ENCODE measurements at places on chromosomes 16 and 17. TPM values are rescaled to one million over a fixed set of nuclear protein-coding genes. Genes with fewer than 3 reads are reported as not detected.

DNA sequence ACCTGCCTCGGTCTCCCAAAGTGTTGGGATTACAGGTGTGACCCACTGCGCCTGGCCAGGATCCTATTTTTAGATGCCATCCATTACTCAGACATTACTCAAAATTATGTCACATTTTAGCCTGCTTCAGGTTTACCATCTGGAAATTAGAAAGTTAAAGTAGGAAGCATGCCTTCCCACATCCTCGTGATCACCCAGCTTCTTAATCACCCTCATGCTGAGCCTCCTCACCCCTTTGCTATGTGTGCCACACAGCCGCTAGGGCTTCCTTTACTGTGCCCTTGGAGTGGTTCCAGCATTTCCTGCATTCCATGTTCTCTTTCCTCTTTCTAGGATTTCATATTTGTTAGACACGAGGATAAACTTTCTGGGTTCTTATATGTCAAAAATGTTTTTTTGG, 9.3 kb downstream of the ADORA2B start:
- H3K27ac ChIP-seq: no peak overlapping the region
- no peaks in the 10 kb centered on the region for H3K36me3 ChIP-seq
- H3K27me3 ChIP-seq: no peaks in the 10 kb centered on the region
- DNase-seq: no peak

DNA sequence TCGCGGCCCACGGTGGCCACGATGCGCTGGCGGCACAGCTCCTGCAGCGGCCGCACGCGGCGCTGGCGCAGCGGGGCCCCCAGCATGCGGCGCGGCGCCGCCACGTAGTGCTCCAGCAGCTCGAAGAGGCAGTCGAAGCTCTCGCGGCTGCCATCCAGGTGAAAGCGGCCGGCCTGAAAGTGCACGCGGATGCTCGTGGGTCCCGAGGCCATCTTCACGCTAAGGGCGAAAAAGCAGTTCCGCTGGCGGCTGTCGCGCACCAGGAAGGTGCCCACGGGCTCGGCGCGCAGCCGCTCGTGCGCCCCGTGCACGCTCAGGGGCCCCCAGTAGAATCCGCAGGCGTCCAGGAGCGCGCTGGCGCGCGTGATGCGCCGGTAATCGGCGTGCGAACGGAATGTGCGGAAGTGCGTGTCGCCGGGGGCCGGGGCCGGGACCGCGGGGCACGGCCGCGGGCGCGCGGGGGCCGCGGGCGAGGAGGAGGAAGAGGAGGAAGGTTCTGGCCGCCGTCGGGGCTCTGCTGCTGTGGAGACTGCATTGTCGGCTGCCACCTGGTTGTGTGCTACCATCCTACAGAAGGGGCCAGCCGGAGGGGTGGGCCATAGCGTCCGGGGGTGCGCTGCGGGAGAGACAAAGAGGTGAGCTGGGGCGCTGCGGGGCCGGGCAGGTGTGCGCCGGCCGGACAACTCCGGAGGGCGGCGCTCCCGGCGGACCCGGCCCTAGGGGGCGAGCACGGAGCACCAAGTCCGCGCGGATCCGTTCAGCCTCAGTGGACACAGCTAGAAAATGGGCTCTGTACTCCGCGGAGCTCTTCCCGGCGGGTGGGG, 879 bp downstream of the SOCS1 start:
- DNase-seq: peak; percentile 47
- no peaks in the 10 kb centered on the region for H3K36me3 ChIP-seq
- no peaks in the 10 kb centered on the region for H3K27me3 ChIP-seq
- peaks cover 62% of the 10 kb centered on the region for H3K4me1 ChIP-seq

DNA sequence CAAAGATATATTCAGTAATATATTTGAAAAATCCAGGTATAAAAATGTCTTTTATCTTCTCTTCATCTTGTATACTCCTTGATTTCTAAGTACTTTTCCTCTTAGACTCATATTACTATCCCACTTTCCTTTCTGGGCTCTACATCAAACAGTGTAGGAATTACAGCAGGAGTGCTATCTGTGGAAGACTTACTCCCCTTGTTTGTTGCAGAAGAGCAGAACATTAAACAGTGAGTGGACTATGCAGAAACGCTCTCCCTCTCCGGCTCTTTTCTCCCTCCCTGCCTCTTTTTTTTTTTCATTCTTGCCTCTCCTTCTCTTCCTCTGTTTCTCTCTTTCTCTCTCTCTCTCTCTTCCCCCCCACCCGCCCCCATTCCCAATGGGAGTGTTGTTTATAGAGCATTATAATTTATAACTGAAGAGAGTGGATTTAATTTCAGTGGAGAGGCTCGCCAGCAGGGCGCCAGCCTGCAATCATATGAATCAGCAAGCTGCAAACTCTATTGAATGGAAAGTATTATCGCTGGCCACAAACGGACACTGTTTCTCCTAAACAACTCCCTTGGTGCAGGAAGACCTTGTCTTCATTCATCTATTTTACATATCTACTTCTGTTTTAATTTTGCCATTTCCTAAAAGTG, 242.3 kb upstream of the TBX2 start:
- no peaks in the 10 kb centered on the region for H3K27me3 ChIP-seq
- no peak for DNase-seq
- H3K27ac ChIP-seq: no peak overlapping the region
- no peak overlapping the region for H3K4me3 ChIP-seq
- H3K36me3 ChIP-seq: no peaks in the 10 kb centered on the region

The SGSM2 gene
- total RNA-seq: 39.8 TPM

- no peak overlapping the region for H3K4me3 ChIP-seq
- H3K36me3 ChIP-seq: peaks cover 2% of the 10 kb centered on the region
- no peak for DNase-seq
- H3K4me1 ChIP-seq: peaks cover 10% of the 10 kb centered on the region
- H3K27me3 ChIP-seq: no peaks in the 10 kb centered on the region
These were observed 2.7 kb upstream of the AMFR start for GRCh38 chr16:56428091-56428490.

DNA sequence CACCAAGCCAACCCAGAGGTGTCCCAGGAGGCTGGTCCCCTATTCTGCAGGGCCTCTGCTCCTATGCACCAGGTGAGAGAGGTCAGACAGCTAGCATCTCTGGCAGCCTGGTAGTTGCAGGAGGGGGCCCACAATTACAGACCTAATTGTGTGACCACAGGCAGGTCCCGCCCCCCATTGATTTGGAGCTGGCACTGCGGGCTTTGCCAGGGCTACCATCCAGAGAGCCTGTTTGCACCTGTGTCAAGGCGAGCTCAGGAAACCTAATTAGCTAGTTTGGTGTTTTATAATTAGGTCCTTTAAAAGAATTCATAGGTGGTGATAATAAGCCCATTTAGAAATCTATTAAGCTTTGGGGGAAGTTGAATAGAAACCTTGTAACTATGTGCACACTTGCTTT, 90.2 kb downstream of the MRM1 start:
- no peak overlapping the region for H3K4me3 ChIP-seq
- no peaks in the 10 kb centered on the region for H3K4me1 ChIP-seq
- no peak overlapping the region for H3K27ac ChIP-seq

GRCh38 chr17:8628609-8629169, 1.8 kb downstream of the MYH10 start:
- H3K4me3 ChIP-seq: no peak overlapping the region
- no peak for DNase-seq
- H3K27ac ChIP-seq: no peak overlapping the region

The PMP22 gene
- total RNA-seq: 0.60 TPM

The CUEDC1 gene
- total RNA-seq: 0.33 TPM

- peak overlapping the region; percentile 86 for H3K27ac ChIP-seq
- peak overlapping the region; percentile 78 for H3K4me3 ChIP-seq
- H3K27me3 ChIP-seq: no peaks in the 10 kb centered on the region
- DNase-seq: peak; percentile 90
These were observed 23.0 kb upstream of the EIF1 start for GRCh38 chr17:41665566-41666236.

The BCL6B gene
- total RNA-seq: 0.24 TPM

The GUCY2D gene
- not detected for total RNA-seq

GRCh38 chr17:68820825-68821481, 134.2 kb downstream of the ABCA8 start:
- H3K27me3 ChIP-seq: peaks cover 4% of the 10 kb centered on the region
- H3K27ac ChIP-seq: no peak overlapping the region
- no peaks in the 10 kb centered on the region for H3K4me1 ChIP-seq
- H3K4me3 ChIP-seq: no peak overlapping the region

The PERCC1 gene
- total RNA-seq: 0.48 TPM

DNA sequence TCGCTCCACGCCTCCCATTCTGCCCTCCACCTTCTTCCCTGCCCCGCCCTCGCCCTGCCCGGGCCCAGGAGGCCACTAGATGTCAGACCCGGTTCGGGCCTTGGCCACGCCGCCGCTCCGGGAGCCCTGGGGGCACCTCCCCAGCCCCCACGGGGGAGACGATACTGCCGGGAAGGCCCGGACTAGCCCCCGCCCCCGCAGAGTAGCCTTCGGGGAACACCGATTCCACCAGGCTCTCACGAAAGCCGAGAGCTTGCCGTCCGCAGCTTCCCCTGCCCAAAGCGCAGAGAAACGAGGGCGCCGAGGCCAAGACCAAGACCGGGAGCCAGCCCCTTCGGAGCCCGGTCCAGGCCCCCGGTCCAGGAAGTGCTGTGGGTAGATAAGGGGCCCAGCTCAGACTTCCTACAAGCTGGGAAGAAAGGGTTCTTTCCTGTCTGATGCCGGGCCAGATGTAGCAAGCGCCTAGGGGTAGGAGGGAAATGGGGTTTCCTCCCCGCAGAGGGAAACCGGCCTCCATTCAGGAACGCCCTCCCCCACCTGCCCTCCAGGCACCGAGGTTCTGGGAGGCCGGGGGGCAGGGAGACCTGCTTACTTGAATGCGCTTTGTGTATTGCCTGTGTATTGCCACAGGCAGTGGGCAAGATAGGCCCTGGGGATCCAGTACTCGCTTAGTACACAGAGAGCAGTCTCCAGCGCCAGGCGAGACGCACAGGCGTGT, 806 bp upstream of the CYB561 start:
- peak overlapping the region; percentile 87 for H3K27ac ChIP-seq
- H3K4me3 ChIP-seq: peak overlapping the region; percentile 65
- no peaks in the 10 kb centered on the region for H3K36me3 ChIP-seq
- H3K4me1 ChIP-seq: peaks cover 20% of the 10 kb centered on the region

The DOC2B gene
- 0.13 TPM for total RNA-seq

The HOXB5 gene
- total RNA-seq: not detected

The CACNG5 gene
- not detected for total RNA-seq

- no peaks in the 10 kb centered on the region for H3K4me1 ChIP-seq
- H3K36me3 ChIP-seq: no peaks in the 10 kb centered on the region
- no peaks in the 10 kb centered on the region for H3K27me3 ChIP-seq
- no peak for DNase-seq
- no peak overlapping the region for H3K4me3 ChIP-seq
These were observed 18.1 kb upstream of the CNEP1R1 start for GRCh38 chr16:50006964-50007363.

DNA sequence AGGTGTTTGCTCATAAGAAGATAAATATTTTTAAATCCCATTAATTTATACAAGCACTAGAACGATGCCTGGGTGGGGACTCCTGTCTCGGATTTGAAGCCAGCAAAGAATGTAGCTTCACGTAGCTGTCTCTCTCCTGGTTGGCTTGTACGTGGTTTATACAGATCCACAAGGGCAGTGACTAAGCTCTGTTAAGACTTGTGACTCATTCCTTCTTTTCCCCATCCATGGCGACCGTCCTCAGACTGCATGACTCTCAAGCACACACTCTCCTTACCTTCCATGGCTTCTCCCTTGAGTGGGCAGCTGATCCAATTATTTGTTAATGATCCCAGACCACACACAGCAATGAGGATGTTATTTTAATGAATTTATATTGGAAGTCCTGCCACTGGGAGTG, 679.7 kb upstream of the SOX9 start:
- no peak overlapping the region for H3K27ac ChIP-seq
- H3K4me1 ChIP-seq: no peaks in the 10 kb centered on the region
- H3K27me3 ChIP-seq: no peaks in the 10 kb centered on the region
- no peak for DNase-seq

DNA sequence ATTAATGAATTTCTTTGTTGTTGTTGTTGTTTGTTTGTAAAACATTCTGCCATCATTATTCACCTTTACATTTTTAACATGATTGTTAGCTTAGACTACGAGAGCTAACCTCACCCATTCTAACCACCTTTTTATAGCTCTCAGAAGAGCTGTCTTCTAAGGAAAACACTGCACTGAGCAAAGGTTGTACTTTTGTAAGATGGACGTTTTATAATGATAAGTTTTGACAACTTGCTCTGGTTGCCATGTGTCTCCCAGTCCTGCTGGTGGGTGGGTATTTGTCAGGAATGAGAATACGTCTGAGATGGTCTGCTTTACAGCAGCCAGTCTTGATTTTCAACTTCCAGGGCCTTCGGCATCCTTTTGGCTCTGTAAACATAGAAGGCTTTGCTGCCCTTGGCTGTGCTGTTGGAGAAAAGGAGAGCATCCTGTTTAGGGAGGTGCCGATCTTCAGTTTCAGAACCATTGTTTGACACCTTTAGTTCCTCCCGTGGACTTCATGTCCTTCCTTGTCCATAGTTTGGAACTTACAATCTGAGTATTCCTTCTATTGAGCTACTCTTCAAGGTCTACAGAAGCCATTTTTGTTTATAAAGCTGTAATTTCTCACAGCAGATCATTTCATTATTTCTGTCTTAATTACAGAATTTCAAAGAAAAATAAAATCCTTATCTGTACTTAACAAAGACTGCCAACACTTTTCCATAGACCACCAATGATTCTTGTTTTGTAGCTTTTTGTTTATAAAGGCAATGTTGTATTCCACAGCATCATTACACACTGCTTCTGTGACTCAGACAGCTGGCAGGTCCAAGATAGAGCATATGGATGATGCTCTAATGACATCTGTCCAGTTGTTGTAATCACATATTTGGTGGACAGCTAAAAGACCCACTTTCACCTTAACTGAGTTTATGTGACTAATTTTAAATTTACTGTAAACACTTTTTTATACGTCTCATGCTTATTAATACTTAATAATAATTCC, 270.1 kb upstream of the TBX2 start:
- no peak overlapping the region for H3K27ac ChIP-seq
- DNase-seq: no peak
- peaks cover 6% of the 10 kb centered on the region for H3K4me1 ChIP-seq
- no peaks in the 10 kb centered on the region for H3K36me3 ChIP-seq
- no peak overlapping the region for H3K4me3 ChIP-seq
- H3K27me3 ChIP-seq: no peaks in the 10 kb centered on the region

DNA sequence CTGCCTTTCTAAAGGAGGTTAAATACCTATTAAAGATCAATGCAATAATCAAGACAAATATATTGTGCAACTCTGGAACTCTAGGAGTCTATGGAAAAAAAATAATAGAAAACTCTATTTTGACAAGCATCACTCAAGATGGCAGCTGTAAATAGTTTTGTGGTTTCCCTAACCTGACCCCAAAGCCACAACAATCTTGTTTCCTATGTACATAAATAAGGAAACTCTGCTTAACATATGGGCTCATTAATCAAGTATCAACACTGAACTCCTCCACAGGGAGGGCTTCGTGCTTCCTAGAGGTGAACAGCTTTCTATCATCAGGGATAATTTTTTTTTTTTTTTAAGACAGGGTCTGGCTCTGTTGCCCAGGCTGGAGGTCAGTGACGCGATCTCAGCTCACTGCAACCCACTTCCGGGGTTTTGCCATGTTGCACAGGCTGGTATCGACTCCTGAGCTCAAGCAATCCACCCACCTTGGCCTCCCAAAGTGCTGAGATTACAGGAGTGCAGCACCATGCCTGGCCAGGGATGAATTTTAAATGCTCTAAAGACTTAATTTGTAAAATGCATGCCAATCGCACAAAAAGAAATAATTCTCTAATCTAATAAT, 42.5 kb downstream of the ARHGAP17 start:
- DNase-seq: no peak
- peaks cover 38% of the 10 kb centered on the region for H3K36me3 ChIP-seq
- H3K4me3 ChIP-seq: no peak overlapping the region
- H3K27me3 ChIP-seq: no peaks in the 10 kb centered on the region

The CDT1 gene
- total RNA-seq: 106 TPM

Data from CD8-positive, alpha-beta memory T cell (primary cell).